Activated naive CD4-positive, alpha-beta T cell (primary cell): ENCODE measurements at places on chromosomes 1 and 21.

DNA sequence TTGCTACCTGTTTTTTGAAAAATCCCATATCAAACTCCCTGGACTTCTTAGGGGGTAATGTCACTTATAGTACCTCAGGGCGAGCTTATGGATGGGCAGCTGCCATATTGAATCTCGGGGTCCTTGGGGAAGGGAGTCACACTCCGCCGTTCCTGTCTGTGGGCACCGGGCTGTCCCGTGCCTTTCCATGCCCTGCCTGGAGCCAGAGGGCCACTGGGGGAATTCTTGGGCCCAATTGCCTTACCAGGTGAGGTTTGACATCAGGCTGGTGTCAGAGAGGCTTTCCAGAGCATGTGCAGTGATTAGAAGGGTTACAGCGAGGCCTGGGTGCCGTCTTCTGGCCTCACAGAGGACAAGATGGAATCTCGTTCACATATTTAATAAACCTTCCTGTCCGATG lies 28.8 kb downstream of the QSOX1 start:
- DNase-seq, result no peak

- no peak for DNase-seq
These were observed 69.2 kb upstream of the SGIP1 start for GRCh38 chr1:66464802-66465201.

GRCh38 chr1:54987919-54988705 lies 7.7 kb downstream of the TMEM61 start:
- no peak for DNase-seq

GRCh38 chr1:162113419-162113818 lies 43.9 kb downstream of the NOS1AP start:
- DNase-seq, result no peak

- no peak for DNase-seq
These were observed 149.1 kb upstream of the L1TD1 start for GRCh38 chr1:62045574-62045973.

GRCh38 chr1:41508290-41508689 lies 23.8 kb upstream of the EDN2 start:
- DNase-seq, result no peak

DNA sequence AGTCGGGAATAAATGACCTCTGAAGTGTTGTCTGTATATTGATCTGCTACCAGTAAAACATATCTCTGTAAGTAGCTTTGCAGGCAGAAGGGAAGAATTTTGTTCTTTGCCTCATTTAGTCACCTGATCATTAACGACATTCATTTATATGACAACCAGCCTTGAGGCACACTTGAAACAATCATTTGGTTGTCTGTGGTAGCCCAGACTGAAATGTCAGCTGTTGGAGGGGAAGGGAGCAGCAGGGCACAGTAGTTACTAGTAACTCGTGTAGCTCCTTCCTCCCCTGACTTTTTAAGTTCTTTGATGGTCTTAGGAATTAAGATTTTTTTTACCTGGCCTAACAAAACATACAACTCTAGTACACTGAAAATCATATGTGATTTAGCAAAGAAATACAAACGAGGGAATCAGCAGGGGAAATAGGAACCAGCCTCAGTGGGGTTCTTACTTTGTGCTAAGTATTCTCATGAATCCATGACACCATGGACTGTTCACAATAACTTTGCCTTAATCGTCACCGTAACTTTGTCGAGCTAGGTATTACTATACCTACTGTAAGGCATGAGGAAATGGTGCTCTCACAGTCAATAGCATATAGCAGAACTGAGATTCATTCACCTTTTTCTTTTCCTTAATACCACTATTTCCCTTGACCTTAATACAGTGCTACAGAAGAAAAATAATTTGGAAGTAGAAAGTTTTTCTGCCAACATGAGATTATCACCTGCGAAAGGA lies 6.4 kb downstream of the IL12RB2 start:
- DNase-seq, result no peak

- no peak for DNase-seq
These were observed 803 bp upstream of the B4GALT2 start for GRCh38 chr1:43978264-43978550.

- DNase-seq, result no peak
These were observed 22.2 kb upstream of the EPHB2 start for GRCh38 chr1:22688466-22688865.

DNA sequence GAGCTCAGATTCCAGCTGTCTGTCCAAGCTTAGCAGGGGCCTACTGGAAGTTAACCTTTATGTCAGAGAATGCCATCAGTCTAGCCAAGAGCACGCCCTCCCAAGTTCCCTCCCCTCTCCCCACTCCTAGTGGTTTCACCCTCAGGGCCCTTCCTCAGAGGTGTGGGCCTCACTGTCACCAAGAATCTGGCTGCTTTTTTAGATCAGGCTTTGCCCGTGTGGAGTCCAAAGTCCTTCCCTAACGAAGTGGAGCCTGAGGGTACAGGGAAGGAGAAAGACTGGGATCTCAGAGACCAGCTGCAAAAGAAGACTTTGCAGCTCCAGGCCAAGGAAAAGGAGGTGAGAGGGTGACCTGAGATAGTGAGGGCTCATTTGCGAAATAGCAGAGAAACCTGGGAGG lies 4.1 kb downstream of the C1orf74 start:
- no peak for DNase-seq

DNA sequence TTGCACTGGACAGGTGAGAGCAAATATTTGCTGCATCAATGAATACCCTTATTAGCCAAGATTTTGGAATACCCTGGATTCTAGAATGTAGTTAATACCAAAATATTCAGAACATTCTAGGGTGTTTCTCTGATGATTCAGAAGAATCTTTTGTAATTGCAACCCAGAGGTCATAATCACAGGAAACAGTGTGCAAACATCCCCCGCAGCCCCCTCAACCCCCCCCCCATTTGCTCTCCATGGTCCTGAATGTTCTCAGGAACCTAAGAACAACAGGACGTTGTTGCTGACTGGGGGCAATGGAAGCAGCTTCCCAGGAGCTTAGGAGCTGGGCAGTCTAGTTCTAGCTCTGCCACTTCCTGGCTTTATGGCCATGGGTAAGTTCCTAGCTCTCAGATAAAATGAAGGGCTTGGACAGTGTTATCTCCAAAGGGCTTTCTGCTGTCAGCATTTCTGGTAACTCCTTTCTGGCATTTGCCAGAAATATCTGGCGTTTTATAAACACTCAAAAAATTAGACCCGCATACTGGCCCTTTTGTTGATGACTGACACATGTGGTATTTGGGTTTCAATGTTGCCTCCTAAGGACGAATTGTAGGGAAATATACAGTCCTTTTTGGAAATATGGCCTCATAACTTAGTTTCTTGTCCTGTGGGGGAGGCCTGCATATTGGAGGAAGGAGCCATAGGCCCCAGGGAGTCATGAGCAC lies 178.6 kb downstream of the RRAGC start:
- no peak for DNase-seq

GRCh38 chr1:46288485-46289133 lies 14.8 kb downstream of the LRRC41 start:
- DNase-seq, result no peak

GRCh38 chr1:177106614-177107365 lies 57.7 kb downstream of the ASTN1 start:
- DNase-seq, result no peak

GRCh38 chr1:33297911-33298622 lies 22.8 kb downstream of the A3GALT2 start:
- no peak for DNase-seq

- DNase-seq, result no peak
These were observed 56.8 kb downstream of the ACP6 start for GRCh38 chr1:147613506-147613905.

GRCh38 chr1:221035662-221036153 lies 156.5 kb downstream of the HLX start:
- DNase-seq, result no peak

- DNase-seq, result no peak
These were observed 127.9 kb downstream of the PLPP3 start for GRCh38 chr1:56451491-56451890.

- no peak for DNase-seq
These were observed 258.4 kb upstream of the HOOK1 start for GRCh38 chr1:59556398-59556797.

DNA sequence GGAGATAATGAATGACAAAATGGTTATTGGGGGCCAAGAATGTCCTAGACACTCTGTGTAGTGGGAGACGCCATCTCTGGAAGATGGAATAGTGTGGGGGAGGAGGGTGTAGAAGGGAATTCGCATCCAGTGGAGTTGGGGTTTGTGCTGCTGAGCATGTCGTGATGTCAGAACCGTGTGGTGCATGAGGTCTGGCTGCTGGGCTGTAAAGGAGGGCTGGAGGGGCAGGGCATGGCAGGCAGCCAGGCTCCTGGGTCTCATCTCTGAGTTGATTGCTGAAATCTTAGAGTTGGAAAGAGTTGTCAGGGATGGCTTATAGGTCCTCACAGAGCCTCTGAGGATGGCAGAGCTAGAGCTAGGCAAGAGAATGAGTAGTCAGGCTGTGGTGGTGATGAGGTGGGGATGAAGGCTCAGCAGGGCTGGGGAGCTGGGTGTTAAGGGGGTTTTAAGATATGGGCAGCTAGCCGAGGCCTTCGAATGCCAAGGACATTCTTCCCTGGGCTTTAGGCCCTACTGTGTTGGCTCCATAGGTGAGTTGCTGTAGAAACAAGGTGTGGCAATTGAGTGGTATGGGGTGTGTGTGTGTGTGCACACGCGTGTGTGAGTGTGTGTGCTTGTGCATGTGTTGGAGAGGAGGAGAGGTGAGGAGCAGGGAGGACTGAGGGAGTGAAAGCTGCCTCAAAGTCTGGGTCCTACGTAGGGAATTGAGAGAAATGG lies 1.9 kb downstream of the PPFIA4 start:
- no peak for DNase-seq

GRCh38 chr1:69776555-69776954 lies 208.8 kb downstream of the LRRC7 start:
- no peak for DNase-seq

GRCh38 chr1:20302108-20302471 lies 11.4 kb downstream of the VWA5B1 start:
- DNase-seq, result no peak

DNA sequence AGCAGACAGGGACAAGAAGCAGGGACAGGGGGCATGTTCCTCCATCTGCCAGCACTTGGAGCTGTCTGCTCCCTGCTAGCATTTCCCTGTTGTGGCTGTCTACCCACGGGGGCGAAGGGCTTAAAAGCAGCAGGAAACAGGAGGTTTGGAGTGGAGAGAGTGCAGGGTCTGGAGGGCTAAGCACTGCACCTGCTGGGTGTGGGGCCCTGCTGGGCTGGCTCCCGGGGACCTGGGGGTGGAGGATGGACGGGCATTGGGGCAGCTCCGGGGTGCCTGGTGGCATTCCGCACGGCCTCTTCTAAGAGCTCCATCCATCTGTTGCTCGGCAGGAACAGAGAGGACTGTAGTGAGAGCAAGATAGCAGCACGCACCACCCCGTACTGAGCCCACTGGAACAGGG lies 21.2 kb downstream of the LRRC71 start:
- no peak for DNase-seq

- no peak for DNase-seq
These were observed 84.5 kb upstream of the ADGRL4 start for GRCh38 chr1:79090985-79091384.

- DNase-seq, result no peak
These were observed 153.5 kb downstream of the TGFBR3 start for GRCh38 chr1:91732291-91733107.

GRCh38 chr1:7584157-7584556 lies 186.9 kb upstream of the VAMP3 start:
- no peak for DNase-seq

DNA sequence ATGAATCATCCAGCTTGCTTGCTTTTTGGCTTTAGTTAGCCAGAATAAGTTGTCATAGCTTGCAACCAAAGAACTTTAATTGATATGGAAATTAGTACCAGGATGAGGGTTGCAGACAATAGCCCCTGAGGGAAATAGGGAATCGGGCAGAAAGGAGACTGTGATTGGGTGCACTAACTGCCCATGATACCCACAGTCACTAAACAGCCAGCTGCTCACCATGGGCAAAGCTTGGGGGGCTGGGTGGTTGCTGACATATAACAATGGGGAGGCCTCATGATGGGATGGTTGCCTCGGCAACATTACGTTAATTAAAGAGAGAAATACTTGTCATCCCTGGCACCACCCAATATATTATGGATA lies 17.8 kb upstream of the PLA2G2E start:
- DNase-seq, result no peak

DNA sequence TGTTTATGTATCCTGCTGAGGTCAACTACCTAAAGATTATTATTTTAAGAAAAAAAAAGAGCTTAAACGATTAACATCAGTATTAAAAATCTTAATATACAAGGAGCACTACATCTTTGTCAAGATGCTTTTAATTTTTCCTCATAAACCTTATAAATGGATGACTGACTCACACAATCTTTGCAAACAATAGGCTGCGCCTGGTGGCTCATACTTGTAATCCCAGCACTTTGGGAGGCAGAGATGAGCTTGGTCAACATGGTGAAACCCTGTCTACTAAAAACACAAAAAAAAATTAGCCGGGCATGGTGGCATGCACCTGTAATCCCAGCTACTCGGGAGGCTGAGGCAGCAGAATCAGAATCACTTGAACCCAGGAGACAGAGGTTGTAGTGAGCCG lies 1.7 kb downstream of the KHDC4 start:
- DNase-seq, result no peak

GRCh38 chr1:57532299-57532698 lies 108.4 kb upstream of the DAB1 start:
- no peak for DNase-seq

DNA sequence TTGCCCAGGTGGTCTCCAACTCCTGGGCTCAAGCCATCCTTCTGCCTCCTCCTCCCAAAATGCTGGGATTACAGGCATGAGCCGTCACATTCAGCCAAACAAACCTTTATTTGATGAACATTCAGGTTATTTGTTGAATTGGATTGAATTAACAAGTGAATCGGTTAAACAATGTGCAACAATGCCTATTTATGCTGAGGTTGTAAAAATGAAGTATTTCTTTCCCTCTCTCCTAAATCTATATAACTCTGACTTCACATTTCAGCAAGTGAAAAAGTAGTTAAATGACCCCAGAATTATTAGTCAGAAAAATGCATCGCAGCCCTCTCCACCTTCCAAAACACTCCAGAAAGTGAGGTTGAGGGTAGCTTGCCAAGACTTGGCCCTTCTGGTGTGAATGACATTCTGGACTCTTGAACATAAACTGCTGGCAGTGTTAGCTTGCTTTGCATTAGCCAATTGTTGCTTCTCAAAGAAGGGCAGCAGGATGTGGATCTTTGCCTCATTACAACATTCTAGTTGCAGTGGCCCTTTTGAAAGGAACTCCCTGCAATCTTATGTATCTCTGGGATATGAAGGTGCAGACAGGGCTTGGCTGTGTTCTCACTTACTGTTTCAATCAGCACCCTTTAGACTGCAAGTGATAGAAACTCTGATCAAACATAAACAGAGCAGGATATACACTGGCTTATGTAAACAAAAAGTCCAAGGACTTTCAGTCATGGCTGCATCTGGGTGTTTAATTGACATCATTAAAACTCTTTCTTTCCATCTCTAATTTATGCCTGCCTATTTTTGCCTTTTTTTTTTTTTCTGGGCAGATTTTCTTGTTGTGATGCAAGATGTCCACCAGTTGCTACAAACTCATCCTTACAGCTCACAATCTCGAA lies 22.4 kb downstream of the EDN2 start:
- no peak for DNase-seq
